ENCODE measurements at places on chromosomes 5 and 9.

DNA sequence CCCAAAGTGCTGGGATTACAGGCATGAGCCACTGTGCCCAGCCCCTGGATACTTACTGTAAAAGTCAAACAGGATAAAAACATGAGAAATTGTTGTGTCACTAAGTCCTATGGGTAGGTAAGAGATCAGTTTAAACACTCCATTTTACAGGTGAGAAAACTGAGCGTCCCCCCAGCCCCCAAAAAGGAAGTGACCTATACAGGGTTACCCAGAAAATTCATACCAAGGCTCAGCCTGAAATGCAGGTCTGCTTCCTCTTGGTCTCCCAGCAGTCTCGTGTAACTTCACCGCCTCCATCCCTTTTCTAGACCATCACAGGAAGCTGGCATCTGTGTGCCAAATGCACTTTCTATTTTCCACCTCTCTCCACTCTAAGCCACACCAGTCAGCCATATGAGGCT lies 57.2 kb downstream of the TMOD1 start:
- no peak for DNase-seq

DNA sequence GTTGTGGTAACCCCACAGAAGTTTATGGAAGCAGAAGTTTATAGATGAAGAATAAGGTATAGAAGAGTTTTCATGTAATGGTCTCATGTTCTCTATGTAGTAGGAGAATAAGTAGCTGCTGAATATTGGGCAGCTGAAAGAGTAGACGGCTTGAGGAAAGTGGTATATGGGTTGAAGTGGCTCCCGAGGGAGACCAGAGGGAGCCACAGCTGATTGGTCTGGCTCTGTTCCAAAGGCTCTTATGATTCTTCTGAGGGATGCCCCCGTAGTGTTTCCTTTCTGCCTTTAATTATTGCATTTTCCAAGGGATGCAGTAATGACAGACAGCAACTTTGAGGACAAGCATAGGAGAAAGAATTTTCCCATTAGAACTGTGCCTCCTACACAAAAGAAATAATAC lies 30.1 kb upstream of the TENT2 start:
- DNase-seq, result no peak

DNA sequence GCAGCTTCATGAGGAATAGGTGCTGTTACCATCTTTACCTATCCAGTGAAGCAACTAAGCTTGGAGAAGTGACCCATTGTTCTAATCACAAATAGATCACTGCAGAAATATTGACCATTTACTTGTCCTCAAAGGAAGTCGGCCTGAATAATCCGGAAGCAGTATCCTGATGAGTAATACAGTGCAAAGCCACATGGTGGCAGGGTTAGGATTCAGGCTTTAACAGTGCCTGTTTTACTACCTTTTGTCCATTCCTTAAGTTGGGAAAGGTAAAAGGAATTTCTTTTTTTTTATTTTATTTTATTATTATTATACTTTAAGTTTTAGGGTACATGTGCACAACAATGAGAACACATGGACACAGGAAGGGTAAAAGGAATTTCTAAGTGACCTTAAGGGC lies 336.3 kb downstream of the KDM4C start:
- DNase-seq, result no peak

- DNase-seq, result no peak
These were observed 338.2 kb upstream of the ITGA1 start for GRCh38 chr5:52449516-52449915.

DNA sequence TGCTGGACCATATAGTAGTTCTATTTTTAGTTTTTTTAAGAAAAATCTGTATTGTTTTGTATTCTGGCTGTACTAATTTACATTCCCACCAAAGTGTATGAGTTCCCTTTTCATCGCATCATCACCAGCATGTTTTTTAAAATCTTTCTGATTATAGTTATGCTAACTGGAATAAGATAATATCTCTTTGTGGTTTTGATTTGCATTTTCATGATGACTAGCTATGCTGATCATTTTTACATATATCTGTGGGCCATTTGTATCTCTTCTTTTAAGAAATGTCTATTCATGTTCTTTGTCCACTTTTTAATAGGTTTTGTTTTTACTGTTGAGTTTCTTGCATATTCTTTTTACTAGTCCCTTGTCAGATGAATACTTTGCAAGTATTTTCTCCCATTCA lies 238.0 kb downstream of the FBXO4 start:
- DNase-seq, result no peak

DNA sequence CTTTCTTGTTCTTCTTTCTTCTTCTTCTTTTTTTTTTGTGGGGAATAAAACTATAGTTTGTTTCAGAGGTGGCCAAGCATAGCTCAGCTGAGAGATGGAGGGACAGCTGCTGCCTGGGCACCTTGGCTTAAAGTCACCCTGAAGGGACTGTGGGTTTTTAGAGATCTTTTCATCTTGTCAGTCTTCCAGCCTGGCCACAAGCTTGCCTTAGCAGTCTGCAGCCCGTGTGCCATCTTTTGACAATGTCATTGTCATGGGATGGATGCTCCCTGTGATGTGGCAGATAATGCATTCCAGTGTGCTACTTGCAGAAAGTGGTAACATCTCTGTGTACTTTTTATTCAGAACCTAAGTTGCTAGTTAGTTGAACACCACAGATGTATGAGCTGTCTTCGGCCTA lies 280.8 kb downstream of the FANCC start:
- no peak for DNase-seq

DNA sequence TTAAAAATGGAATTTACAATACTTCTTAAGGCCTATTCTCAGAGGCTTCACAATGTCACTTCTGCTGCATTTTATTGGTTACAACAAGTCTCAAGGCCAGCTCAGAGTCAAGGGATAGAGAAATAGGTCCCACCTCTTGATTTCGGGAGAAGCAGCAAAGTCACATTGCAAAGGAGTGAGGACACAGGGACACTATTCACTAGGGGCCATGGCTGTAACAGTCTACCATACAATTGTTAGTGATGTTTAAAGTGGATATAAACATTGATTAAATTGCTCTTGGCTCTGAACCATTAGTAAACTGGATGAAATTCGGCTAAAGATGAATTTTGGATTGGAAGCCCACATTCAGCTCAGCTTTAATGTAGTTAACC lies 21.7 kb upstream of the CMBL start:
- no peak for DNase-seq

DNA sequence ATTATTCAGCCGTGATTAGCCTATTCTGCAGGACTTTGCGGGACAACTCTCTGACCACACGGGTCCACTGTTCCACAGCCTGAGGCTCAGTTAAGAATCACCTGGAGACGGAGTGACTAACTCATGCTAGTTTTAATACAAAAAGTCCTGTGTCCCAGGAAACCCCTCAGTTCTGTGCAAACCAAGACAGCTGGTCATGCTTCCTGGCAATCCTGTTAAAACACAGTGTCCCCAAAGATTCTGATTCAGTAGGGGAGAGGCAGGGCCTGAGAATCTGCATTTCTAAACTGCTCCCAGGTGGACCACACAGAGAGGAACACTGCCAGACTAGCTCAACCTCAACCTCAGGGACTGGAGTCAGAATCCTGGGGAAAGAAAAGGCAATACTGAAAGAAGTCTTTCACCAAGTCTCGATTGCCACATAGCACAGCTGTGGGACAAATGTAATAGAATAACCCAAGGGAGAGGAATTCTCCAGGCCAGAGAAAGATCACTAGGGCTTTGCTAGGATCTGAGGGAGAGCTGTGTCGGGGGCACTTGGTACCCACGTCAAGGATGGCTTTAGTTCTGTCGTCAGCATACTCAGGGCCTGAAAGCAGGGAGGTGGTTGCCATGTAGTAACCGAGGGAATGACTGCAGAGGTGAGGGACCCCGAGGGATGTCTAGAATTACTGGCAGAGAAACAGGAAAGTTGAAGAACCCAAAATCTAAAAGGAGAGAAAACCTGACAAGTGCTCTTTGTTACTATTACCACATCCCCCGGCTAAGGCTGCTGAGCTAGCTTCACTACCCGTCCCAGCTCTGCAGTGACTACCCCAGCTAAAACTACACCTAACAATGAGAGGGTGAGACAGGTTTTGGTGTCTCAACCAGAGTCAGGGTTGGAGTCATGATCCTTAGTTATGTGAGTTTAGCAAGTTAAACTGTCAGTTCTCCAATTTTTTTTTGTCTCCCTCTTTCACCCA lies 8.6 kb downstream of the SUSD1 start:
- no peak for DNase-seq

- DNase-seq, result no peak
These were observed 10.7 kb downstream of the OR1L8 start for GRCh38 chr9:122572456-122572855.

DNA sequence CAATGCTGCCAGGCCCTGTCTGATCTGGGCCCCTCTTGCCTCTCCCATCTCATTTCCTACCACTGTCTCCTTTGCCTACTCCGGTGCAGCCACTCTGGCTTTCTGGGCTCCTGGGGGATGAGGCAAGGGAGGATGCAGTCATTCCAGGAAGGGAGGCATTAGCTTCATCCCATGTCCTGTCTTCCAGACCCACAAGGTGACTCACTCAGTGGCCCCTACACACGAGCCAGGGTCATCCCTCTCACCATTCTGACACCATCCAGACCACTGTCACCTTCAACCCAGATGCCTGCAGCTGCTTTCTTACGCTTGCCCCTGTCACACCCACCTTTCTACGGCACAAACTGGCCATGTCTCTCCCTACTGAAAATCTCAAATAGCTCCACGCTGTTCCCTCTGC lies 19.1 kb downstream of the ACSL6 start:
- no peak for DNase-seq

DNA sequence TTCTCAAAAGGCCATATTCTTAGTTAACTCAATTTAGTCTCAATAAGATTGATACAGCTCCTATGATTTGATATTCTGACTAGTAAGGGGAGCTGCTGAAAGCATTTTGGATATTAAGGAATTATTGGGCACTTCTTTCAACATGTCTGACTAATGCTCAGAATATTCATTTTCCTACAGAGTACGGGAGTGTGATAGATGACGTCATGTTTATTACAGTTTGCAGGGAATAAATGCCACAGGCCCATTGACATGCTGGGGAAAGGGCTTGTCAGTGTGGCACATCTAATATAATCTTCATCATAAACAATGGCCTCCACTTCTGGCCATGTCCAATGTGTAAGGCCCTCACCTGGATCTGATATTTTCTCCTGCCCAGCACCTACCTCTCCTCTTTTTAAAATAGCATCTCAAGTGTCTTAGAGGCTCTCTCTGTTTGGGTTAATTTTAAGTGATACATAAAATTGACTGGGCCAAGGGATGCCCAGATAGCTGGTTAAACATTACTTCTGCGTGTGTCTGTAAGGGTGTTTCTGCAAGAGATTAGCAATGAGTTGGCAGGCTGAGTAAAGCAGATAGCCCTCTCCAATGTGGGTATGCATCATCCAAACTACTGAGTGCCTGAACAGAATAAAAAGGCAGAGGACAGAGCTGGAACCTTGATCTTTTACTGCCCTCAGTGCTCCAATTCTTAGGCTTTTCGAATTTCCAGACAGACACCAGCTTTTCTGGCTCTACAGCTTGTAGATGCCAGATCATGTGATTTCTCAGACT lies 99.3 kb downstream of the SLC24A2 start:
- DNase-seq, result no peak

GRCh38 chr5:89545076-89545475 lies 662.1 kb upstream of the MEF2C start:
- DNase-seq, result no peak

GRCh38 chr9:111661802-111662521 lies 557 bp downstream of the GNG10 start:
- peak; percentile 8 for DNase-seq

DNA sequence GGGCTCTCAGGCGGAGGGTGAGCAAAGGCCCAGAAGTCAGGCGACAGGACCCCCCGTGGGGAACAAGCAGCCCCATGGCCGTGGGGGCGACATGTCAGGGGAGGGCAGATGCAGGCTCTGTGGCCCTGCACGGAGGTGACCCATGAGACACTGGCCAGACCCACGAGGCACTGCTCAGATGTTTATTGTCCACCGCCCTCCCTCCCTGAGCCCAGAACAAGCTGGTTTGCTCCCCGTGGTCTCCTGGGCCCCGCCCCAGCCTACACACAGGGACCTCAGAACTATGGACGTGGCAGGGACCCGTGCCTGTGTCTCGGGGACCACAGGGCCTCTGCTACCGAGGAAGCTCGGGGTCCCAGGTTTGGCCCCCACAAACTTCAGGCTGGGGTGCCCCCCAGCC lies 1.9 kb downstream of the FUT7 start:
- no peak for DNase-seq

DNA sequence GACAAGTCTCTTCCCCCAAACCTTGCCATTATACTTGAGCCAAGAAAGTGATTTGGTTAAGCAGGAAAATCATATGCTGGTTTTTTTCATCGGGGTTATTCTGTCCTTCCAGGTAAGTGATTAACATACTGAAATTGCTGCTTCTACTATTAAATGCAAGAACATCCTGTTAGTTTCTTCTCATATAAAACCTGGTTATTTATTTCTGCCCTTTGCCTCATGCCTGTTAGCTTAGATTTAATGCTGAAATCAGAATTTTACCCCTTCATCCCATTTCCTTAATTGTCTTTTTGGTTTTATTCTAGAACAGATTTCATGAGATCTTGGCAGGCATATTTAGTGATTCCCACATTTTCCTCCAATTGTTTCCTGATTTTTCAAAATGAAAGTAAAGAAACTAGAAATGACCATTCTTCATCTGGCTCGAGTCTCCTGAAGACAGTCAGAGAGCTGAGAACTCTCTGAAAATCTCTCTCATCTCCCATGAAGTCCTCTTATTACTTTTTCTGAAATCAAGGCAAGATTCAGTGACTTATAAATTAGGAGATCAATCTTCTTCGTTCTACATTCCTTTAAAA lies 132.9 kb downstream of the NFIB start:
- no peak for DNase-seq

GRCh38 chr5:129125819-129126218 lies 31.3 kb downstream of the ISOC1 start:
- no peak for DNase-seq

DNA sequence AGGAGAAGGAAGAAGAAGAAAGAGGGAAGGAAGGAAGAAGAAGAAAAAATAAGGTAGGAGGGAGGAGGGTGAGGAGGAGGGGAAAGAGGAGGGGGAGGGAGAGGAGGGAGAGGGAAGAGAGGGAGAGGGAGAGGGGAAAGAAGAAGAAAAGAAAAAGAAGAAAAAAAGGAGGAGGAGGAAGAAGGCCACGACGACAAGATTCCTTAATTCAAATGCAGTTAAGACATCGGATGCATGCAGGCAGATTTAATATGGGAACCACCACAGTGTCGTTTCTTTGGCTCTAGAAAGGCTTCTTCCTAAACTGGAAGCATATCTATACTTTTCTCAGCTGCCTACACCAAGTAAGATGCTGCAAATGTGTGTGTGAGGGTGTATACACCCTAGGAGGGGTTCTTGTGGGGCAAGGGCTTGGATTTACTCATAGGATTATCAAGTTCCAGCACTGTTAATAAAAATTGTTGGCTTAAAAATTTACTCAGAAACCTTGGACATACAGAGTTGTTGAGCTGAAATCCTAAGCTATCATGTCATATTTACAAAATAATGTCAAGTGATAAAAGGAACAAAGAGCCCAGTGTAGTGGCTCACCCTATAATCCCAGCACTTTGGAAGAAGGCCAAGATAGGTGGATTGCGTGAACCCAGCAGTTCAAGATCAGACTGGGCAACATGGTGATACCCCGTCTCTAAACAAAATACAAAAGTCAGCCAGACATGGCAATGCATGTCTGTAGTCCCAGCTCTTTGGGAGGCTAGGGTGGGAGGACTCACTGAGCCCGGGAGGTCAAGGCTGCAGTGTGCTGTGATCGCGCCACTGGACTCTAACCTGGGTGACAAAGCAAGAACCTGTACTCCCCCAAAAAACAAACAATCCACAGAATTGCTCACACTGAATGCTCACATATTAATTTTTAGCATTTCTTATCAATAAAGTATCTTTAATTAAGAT lies 108.5 kb downstream of the UBAP2 start:
- no peak for DNase-seq

- DNase-seq, result no peak
These were observed 3.7 kb upstream of the IRX2 start for GRCh38 chr5:2755076-2755680.

All from activated naive CD4-positive, alpha-beta T cell (primary cell).